Urinary bladder (tissue), 4 donors: ENCODE measurements at places on chromosomes 1 and 21. TPM values are rescaled to one million over a fixed set of nuclear protein-coding genes. Genes with fewer than 3 reads are reported as not detected.

DNA sequence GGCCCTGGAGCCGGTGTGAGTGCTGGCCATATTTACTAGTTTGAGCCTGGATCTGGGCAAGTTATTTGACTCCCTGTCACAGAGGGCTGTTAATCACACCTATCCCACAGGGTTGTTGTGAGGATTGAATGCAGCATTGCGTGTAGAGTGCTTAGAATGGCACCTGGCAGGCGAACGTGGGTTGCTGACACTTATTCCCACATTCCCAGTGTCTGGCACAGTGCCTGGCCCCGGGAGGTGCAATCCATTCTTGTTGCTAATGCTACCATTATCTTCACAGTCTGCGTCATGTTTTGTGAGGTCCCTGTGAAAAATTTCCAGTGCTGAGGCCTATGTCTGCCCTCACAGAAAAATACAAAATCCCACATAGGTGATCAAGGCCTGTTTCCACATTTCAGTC is 66.1 kb downstream of the CD2 start:
- DNase-seq, result no peak

DNA sequence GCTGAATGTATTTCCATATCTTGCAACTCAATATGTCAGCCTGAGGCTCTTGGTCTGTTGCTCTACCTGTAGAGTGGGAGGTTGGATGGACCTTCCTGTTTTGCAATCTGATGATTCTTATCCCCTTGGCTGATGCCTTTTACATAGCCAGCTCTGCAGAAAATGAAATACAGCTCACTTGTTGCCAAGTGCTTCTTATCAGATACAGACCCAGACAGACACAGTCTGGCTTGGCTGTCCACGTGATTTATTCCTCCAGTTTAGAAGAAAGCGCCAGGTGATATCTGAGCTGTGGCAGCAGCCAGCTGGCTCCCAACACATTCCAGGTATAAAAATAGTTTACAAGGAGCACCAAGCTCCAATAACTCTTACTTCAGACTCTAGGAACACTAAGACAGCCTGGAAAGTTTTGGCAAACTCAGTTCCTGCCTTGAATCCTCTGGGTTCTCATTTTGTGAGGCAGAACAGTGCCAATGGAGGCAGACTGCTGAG is 479.2 kb upstream of the USP24 start:
- DNase-seq, result peak; percentile 57

- DNase-seq, result no peak
These were observed 714.9 kb downstream of the ADGRL2 start for GRCh38 chr1:82515650-82516049.

GRCh38 chr1:244254467-244254866 is 197.2 kb downstream of the ADSS2 start:
- DNase-seq, result no peak

DNA sequence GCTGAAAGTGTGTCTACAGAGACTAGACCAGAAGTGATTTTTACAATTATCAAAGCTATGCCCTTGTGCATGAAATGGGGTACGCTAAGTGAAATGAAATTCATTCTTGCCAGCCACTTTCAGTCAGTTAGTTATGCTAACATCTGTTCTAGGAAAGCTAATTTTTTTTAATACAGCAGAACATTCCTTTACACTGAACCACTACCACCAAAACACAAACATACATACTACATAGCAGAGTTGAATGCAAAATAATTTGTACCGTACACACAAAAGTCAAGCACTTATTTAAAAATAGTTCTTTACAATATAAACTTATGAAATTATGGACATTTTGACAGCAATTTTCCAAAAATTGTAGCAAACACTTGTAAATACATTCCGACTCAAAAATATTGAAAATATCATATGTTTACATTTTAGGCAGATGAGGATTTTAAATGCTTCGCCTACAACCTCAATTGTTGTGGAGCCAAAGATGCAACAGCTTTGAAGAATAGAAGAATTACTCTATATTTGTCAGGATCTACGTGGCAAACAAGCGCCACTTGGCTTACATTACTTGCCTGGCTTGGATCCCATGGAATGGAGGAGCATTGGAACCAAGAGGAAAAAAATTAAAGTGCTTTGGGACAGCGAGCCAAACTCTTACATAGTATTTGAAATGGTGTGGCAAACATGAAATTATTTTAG is 30.6 kb downstream of the WLS start:
- no peak for DNase-seq

- DNase-seq, result no peak
These were observed 9.6 kb downstream of the P3H1 start for GRCh38 chr1:42756956-42757891.

DNA sequence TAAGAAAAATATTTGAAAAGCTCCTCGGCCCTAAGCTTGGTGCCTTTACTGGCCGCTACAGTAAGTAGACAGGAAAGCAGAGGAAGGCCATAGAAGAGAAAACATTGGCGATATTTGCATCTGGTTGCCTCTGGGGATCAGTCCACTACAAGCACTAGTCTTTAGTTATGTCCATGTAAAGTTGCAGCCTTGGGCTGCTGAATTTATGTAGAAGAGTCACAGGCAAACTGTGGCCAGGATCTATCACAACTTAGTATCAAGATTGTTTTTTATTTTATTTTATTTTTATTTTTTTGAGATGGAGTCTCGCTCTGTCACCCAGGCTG is 228.7 kb upstream of the CAMK1G start:
- DNase-seq, result no peak

GRCh38 chr1:196649990-196650389 is 1.9 kb upstream of the CFH start:
- no peak for DNase-seq

GRCh38 chr21:44795342-44795741 is 6.3 kb downstream of the UBE2G2 start:
- no peak for DNase-seq

- no peak for DNase-seq
These were observed 146.7 kb upstream of the COL6A1 start for GRCh38 chr21:45834821-45835293.

- DNase-seq, result no peak
These were observed 29.7 kb downstream of the CTH start for GRCh38 chr1:70440642-70441391.

DNA sequence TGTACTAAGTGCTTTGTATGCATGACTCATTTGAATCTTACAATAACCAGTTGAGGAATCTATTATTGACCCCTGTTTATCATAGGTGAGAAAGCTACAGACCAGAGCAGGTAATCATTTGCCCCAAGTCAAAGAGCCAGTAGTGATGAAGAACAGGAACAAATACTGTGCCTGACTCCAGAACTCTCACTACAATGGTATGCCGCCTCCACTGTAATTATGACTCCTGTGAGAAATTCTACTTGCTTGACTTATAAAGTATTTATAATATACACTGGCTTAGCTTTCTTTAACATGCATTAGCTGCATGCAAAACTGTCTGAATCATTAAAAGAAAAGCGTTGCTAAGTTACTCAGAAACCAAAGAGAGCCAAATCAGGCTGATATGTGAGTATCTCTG is 92.6 kb downstream of the ZNF281 start:
- DNase-seq, result no peak

- DNase-seq, result no peak
These were observed 7.1 kb upstream of the C1orf159 start for GRCh38 chr1:1122981-1123480.

- no peak for DNase-seq
These were observed 26.6 kb downstream of the URB1 start for GRCh38 chr21:32366191-32366590.

- DNase-seq, result no peak
These were observed 33.2 kb downstream of the WNT3A start for GRCh38 chr1:228039986-228040385.

- no peak for DNase-seq
These were observed 48.4 kb upstream of the RAP1A start for GRCh38 chr1:111571239-111571638.

DNA sequence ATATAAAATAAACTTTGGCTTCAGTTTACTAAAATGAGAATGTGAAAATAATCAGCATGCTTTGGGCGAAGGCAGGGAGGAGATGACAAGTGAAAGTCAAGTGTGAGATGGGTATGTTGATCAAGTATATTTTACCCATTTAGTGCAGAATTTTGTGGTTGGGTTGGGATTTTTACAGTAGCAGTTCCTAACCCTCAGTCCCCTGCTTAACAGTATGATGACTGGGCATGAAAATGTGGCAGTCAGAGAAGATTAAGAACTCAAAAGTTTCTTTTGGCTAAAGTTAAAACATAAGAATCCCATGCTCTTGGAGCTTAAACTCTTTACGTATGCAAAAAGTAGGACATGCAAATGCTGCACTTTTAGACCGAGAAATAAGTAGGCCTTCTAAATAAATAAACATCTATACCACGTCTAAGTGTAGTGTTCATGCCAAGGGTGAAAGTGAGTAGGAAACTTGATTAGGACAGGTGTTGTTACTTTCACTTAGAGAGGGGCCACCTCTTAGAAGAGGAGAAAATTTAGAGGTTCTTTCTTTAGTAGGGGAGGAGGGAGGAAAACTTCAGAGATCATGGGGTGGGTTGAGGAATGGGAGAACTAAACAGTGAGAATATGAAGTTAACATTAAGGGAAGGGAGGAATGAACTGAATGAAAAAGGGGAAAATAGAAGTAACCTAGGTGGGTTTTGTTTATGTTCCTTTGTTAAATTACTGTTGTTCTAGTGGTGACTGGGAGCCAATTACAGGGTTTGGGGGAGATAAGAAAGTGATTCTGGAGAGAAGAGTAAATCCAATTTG is 127.8 kb downstream of the OSBPL9 start:
- no peak for DNase-seq

GRCh38 chr1:178057141-178057765 is 36.7 kb upstream of the RASAL2 start:
- DNase-seq, result no peak

GRCh38 chr1:194341587-194341986 is 1155.2 kb upstream of the B3GALT2 start:
- DNase-seq, result no peak

- no peak for DNase-seq
These were observed 38.2 kb upstream of the SLC19A2 start for GRCh38 chr1:169523904-169524303.

DNA sequence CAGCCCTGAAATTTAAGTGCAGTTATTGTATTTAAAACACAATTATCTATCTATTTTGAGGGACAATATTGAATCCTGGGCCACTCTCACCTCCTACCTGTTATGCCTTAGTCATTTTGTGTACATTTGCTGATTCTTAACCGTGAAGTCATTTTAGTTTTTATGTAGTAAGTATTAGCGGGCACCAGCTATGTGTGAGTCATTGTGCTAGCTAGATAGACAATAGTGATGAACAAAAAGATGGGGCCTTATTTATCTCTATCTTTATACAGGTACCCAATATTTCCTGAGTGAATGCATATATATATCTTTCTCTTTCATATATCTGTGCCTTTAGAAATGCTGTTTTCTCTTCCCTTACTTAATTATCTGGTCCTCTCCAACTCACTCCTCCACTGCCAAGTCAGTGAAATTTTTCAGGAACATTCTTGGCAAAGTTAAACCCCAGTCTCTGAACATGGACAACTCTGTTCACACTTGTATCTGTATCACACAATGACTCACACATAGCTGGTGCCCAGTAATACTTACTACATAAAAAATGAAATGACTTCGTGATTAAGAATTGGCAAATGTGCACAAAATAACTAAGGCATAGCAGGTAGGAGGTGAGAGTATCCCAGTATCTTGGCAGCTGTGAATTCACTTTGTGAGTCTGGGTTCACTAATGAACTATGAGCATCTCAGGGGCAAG is 166.0 kb upstream of the C8B start:
- no peak for DNase-seq

DNA sequence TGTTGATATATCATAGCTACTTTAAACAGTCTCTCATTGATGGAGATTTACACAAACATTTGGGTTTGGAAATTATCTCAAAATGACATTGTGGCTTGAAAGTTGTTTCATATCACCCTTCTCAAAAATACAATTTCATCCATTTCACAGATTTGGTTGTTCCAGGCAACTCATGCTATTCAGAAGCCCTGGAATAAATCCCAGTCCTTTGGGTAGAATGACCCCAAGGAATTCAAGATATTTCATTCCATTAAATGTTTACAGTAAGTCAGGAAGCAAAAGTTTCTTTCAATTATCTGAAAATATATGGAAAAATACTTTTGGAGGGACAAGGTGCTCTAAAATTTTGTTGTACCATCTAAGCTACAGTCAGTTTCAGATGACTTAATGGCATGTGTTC is 27.1 kb downstream of the MPZL1 start:
- no peak for DNase-seq

- DNase-seq, result no peak
These were observed 20.8 kb downstream of the FAM177B start for GRCh38 chr1:222757646-222758268.

The REN gene
- 0.41 TPM for polyA plus RNA-seq

The KCNE2 gene
- 0.13 TPM for polyA plus RNA-seq

The RIMKLA gene
- 0.58 TPM for polyA plus RNA-seq

The ATXN7L2 gene
- 4.0 TPM for polyA plus RNA-seq

The FAM43B gene
- 0.37 TPM for polyA plus RNA-seq

The AIRE gene
- polyA plus RNA-seq, result 0.03 TPM

The ARHGEF16 gene
- 4.2 TPM for polyA plus RNA-seq

The DNAJC28 gene
- 1.2 TPM for polyA plus RNA-seq

The GJB3 gene
- polyA plus RNA-seq, result 2.1 TPM

The IL19 gene
- not detected for polyA plus RNA-seq

The ARMH1 gene
- 3.5 TPM for polyA plus RNA-seq

The NEGR1 gene
- polyA plus RNA-seq, result 38.2 TPM

The MYOM3 gene
- polyA plus RNA-seq, result 0.29 TPM
